ENCODE measurements at places on chromosomes 5 and 9. TPM values are rescaled to one million over a fixed set of nuclear protein-coding genes. Genes with fewer than 3 reads are reported as not detected.

- DNase-seq, result no peak
Observed at GRCh38 chr9:94111446-94111845, 27.2 kb downstream of the PTPDC1 start.

GRCh38 chr9:136808075-136808805, 492 bp downstream of the RABL6 start:
- no peak for DNase-seq

GRCh38 chr5:94693043-94693822, 74.8 kb downstream of the SLF1 start:
- DNase-seq, result no peak

The ZNF354C gene
- total RNA-seq, result 38.7 TPM

- DNase-seq, result no peak
Observed at GRCh38 chr9:85213650-85214607, 527.8 kb downstream of the AGTPBP1 start.

DNA sequence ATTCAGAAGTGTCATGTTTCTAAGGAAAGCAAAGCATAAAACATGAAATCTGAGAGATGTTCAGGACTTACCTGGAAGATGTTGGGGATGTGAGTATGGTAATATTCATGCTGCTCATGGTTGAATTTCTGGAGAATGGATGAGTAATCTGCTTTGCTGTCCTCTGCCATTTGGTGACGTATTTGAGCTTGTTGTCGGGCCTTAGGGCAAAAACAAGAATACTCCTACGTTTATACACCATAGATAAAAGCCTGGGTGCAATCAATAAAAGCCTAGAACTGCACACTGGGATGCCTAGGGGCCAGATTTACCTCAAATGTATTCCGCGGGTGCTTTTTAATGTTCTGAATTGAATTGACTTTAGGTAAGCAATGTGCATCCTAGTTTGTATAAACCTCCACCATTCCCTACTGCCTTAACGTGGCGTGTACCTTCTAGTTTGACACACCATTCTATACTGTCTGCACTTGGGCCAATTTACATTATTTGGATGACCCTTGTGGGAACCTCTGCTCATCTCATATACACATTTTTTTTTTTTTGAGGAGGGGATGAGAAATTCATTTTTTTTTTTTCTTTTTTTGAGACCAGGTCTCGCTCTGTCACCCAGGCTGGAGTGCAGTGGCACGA, 94.4 kb downstream of the USP20 start:
- no peak for DNase-seq

The ACOT12 gene
- total RNA-seq, result 0.55 TPM

The PCDHGB5 gene
- total RNA-seq, result 24.7 TPM

GRCh38 chr5:115377468-115378217, 81.2 kb upstream of the CCDC112 start:
- DNase-seq, result no peak

The MIGA2 gene
- 35.9 TPM for total RNA-seq

DNA sequence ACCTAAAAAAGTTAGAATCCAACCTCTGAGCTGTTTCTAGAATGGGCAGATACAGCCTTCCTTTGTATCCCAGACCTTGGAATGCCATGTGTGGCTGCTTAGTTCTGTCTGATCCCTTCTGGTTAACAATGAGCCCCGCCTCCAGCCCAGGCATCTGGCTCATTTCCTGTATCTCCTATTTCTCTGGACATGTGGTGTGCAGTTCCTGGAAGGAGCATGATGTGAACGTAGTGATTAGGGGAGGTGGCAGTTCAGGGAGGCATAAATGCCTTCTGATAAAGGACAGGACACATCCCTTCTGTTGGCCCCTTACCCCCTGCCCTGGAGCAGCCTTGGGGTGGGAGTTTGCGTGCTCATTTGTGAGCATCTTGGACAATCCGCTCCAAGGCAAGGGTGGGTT, 243.0 kb downstream of the ZSWIM6 start:
- no peak for DNase-seq

DNA sequence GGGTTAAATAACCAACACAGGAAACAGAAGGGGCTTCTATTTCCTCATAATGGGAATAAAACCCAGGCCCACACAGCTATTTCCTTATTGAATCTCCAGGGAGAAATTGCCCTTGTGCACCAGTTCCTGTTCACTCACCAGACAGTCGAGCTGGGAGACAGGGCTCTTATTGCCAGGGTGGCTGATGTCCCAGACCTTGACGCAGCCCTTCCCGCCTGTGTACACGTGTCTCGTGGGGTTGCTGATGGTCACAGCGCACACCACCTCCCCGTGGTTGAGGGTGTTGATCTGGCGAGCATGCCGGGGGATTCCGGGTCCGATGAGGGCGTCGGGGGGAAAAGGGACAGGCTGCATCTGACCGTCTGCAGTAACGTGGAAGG, 96.5 kb downstream of the TLE1 start:
- DNase-seq, result no peak

DNA sequence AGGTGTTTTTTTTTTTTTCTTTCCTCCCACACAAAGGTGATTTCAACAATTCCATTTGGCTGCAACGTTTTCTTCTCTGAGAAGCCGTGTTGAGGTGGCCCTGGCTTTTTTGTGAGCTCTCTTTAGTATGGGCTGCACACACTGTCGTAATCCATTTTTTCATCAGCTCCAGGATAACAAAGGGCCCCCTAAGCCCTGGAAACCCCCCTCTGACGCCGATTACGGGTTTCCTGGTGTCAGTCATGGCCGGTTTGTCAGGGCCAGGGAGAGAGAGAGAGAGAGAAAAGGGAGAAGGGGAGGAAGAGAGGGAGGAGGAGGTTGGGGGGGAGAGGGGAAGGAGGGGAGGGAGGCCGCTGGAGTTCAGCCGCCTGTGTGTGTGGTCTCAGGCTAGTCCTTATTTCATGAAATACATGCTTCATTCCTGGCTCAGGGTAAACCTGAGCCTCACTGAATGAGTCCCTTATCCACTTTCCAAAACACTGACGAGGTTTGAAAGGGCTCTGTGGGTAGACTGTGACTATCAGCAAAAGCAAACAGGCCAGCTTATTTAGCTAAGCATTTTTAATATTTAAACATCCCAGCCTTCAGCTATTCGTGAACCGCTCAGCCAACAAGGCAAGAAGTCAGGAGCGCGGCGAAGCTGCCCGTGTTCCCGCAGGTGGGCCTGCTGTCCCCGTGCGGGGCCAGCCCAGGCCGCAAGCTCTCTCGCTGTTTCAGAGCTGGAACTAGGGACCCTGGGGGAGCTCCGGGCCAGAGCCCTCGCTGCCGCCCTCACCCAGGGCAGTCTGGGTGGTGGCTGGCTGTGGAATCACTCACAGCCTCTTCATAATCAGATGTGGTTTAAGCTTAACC, 172.8 kb downstream of the ERCC6L2 start:
- no peak for DNase-seq

- no peak for DNase-seq
Observed at GRCh38 chr9:84823421-84824271, 154.1 kb downstream of the NTRK2 start.

The C5orf52 gene
- not detected for total RNA-seq

The SLC6A3 gene
- total RNA-seq, result 0.15 TPM

- no peak for DNase-seq
Observed at GRCh38 chr5:77117161-77117560, 30.1 kb upstream of the ZBED3 start.

GRCh38 chr9:31188496-31188895, 1195.9 kb upstream of the ACO1 start:
- DNase-seq, result no peak

DNA sequence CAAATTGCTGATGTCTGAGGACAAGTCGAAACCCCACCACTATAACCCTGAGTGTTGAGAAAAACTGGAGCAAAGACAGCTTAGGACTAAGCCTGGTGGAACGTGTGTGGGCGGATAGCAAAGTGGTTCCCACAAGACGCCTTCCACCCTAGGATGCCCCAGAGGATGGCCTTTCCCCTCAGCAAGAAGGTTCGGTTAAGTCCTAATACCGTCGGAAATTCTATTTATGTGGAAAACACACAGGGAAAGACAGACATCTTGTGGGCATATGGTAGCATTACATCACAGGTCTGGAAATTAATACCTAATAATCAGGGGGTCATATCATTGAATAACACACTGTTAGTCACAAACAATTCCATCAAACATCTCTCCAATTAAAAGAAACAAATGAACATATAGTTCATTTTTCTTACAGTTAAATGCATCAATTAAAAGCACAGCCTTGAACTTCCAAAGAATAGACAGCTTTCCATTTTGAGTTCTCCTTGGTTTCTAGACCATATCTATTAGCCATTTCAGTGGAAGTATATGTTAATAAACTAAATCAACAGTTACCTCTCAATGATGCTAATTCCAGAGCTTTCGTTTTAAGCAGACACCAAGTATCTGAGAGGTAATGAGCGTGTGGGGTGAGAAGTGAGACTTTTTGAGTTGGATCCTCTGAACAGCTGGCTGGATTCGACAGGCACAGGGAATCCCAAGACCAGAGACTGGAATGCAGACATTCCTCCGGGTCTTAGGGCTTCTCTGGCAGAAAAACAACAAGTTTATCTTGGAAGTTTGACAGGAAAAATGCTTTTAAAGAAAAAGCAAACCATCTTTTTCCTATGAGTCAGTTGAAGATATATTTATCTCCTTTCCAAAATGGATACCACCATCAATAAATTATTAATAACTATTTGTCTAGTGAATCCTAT, 2.9 kb upstream of the ICE1 start:
- no peak for DNase-seq

The PCDHGA7 gene
- 10.5 TPM for total RNA-seq

- DNase-seq, result no peak
Observed at GRCh38 chr5:17912794-17913193, 278.5 kb downstream of the TAF11L14 start.

The PRDM9 gene
- total RNA-seq, result 0.14 TPM

- no peak for DNase-seq
Observed at GRCh38 chr9:128424268-128424780, 3.7 kb downstream of the CERCAM start.

The ARHGEF37 gene
- 10.4 TPM for total RNA-seq

GRCh38 chr9:28329323-28329722, 756.0 kb upstream of the C9orf72 start:
- no peak for DNase-seq
